Stimulated activated CD8-positive, alpha-beta memory T cell treated with anti-CD3 and anti-CD28 coated beads, Interleukin-4, amount 100 ng/mL, for 4 hours (primary cell): ENCODE measurements at places on chromosomes 5 and 9.

DNA sequence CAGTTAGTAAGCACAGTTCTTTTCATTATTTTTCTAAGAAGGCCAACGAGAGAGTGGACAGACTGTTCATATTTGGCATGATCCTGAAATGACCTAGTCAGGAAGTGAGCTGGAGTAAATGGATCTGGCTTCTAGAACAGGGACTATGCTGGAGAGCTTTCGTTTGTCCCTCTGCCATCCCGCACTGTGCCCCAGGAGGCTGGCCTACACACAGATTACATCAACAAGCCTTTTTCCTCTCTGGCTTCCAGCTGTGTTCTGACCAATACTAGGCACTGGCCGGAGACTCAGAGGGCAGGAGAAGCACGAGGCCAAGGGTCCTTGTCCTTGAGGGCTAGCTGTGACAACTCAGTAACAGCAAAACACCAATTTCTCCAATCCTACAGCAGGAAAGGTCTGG lies 127.8 kb downstream of the MED27 start:
- DNase-seq, result no peak

GRCh38 chr5:34630596-34630995 lies 25.5 kb upstream of the RAI14 start:
- DNase-seq, result no peak

- no peak for DNase-seq
Measured at GRCh38 chr5:112154940-112155686, 264.0 kb downstream of the EPB41L4A start.

DNA sequence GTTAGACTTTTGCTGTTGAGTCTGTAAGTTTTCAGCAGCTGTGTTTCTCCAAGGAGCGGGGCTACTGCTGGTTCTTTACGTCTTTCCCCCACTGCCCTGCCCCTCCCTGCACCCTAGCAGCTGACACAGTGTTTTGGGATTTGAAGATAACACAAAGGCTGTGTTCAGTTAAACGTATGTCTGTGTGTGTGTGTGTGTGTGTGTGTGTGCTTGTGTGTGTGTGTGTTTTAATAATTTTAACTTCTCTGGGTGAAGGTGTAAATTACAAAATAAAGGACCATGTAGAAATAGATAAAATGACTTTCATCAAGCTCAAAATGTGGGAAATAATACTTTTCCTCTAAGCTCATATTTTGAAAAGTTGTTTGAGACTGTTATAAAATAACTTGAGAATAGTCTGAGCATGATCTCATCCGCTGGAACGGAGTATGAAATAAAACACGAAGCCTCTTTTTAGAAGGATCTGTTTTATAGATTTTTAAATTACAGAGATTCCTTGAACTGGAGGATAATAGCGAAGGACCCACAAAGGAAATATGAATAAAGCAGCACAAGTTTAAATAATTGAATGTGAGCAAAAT lies 10.9 kb downstream of the ABL1 start:
- DNase-seq, result no peak

- DNase-seq, result no peak
Measured at GRCh38 chr5:128097781-128098180, 14.2 kb downstream of the SLC12A2 start.

DNA sequence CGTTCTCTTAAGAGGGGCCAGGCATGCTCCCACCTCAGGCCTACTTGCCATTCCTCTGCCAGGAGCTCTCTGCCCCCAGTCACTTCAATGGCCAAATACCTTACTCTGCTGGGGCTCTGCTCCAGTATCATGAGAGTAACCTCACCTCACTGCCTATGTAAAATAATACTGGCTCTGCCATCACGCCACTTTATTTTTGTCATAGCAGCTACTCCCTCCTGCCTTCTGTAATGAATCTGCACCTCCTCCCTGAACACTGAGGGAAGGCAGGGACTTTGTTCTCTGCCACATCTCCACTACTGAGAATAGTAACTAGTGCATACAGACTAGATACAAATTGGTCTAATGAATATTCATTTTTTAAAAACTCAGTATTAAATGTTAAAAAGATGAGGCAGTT lies 33.8 kb downstream of the MACROH2A1 start:
- no peak for DNase-seq

- no peak for DNase-seq
Measured at GRCh38 chr9:969310-970150, 6.9 kb upstream of the DMRT3 start.

DNA sequence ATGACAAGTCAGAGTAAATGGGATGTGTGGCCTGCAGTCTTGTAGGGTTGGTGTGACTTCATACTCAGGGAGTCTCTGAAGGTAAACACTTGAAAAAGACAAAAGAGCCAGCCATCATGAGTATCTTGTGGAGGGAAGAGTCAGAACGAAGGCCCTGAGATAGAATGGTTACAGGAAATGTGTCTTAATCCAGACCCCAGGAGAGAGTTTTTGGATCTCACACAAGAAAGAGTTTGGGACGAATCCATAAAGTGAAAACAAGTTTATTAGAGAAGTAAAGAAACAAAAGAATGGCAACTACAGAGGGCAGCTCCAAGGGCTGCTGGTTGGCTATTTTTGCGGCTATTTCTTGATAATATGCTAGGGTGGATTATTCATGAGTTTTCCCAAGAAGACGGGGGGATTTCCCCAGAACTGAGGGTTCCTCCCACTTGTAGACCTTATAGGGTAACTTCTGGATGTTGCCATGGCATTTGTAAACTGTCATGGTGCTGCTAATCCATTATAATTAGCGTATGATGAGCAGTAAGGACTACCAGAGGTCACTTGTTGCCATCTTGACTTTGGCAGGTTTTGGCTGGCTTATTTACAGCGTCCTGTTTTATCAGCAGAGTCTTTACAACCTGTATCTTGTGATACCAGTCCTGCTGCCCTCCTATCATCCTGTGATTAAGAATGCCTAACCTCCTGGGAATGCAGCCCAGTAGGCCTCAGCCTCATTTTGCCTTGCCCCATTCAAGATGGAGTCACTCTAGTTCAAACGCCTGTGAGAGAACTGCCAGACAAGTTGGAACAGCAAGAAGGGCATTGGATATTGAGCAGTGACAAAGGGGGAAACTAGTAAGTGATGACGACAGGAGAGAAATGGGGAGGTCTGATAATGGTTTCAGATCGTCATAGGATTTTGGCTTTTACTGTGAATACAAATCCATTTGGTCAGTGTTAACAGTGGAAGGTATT lies 34.0 kb downstream of the MTRR start:
- no peak for DNase-seq

GRCh38 chr5:57675236-57675635 lies 192.6 kb upstream of the ACTBL2 start:
- no peak for DNase-seq

GRCh38 chr9:124488641-124489210 lies 18.5 kb downstream of the NR5A1 start:
- DNase-seq, result no peak

- no peak for DNase-seq
Measured at GRCh38 chr5:55578771-55579170, 44.0 kb upstream of the PLPP1 start.

DNA sequence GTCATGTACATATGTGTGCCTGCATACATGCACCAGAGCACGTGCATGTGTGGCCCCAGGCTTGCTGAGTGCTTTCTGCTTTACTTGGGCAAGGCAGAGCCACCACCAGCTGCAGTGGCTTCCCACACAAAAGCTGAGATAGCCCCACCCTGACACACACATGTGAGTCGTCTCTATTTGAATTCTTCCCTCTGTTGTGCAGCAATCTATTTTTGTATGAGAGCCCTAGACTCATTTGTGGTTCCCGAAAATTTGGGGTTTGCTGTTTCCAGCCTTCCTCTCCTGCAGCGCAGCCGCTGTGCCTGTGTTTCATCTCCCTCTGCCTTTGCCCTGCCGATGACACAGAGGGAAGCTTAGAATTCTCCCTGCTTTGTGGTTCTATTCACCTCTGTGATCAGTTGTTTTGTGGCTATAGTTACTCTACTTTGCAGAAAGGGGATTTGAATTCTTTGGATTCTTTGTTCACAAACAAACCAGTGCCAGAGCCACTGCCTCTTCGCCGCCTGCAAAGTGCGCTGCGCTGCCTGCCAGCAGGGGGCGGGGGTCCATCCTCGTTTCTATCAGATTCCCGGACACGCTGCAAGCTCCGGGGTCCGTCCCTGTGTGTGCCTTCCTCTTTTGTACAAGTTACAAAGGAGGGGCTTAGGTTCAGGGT lies 95.8 kb upstream of the DAP start:
- DNase-seq, result no peak
